Hematopoietic multipotent progenitor cell treated with erythropoietin and hydrocortisone succinate and interleukin-3 and kit ligand, for 17 days (in vitro differentiated cells): ENCODE measurements at places on chromosomes 2 and 18.

DNA sequence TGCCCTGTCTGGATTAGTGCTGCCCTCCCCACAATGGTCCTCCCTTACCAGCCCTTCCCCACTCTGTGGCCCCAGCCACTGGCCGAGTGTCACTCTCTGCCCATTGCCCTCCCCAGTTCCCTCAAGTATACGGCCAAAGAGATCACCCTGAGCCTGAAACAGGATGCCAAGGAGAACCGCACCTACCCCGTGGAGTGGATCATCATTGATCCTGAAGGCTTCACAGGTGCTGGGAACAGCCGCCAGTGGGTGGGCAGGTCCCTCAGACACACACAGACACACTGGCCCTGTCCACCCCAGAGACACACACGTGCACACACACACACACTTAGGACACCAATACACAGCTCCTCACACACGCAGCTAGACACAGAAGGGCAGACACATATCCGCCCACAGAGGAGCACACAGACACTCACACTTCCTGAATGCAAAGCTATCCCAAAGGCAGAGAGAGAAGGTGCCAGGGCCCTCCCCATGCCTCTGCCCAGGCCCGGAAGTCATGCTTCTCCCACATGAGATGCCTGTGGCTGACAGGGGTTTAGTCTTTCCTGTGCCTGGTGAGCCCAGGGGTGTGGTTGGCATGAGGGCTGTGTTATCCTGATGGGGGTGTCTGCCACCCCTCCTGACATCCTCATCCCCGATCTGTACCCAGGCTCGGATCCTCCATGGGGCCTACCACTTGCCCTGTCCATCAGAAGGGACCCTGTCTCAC is 2.9 kb downstream of the CHRND start:
- DNase-seq = no peak

DNA sequence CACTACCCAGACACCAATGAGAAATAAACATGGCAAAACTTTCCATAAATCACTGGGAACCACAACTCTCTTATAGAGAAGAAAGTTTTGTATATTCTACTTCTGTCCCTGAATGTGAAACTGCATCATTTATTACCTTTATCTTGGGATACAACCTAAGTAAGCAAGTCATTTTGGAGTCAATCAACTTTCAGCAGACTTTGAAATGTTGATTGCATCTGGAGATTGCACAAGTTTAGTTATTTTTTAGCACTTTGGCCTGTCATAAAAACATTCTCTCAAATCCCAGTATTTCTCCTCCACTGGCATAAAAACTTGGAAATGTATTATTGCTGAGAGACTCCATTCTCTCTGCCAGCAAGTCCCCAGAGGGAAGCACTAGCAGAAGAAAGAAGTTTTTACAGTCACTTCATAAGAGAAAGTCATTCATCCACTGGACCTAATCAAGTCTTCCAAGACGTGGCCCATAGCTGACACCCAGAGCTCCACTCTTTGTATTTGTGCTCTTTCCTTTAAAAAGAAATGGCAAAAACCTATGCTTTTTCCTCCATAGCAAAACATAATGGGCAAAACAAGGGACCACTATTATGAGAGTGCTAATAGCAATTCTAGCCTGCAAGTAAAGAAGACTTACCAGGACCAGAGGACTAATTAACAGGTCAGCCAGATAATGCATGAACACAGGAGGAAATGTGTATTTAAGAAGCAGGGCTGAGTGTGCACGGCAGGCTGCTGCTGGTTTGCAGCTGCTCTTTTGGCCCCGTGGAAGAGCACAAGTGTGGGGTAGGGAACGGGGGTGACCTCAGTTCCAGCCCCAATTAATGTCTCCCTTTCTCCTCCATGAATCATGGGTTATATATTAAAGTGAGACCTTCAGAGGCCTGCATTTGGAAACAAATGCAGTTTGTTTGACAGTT is 171.5 kb downstream of the INO80D start:
- no peak for DNase-seq

GRCh38 chr2:185700883-185701282 is 37.7 kb upstream of the FSIP2 start:
- no peak for DNase-seq

GRCh38 chr2:242032780-242033656 is 163.5 kb downstream of the RTP5 start:
- DNase-seq = no peak

GRCh38 chr18:10297086-10297485 is 157.3 kb upstream of the APCDD1 start:
- no peak for DNase-seq

DNA sequence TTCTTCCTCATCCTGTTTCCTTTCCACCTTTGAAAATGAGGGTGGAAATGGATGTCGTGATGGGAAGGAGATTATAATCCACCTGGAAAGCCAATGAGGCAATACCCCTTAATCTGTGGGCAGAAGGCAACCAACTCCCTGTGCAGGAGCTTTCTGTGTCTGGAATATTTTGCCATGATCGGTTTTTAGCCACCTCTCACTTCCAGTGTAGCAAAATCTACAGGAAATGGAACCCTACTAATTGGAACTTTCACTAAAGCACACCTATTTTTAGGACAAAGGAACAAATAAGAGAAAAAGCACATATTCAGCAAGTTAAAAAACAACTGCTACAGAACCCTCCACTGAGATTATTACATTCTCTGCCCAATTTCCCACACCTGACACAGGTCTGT is 112.1 kb upstream of the SMAD7 start:
- no peak for DNase-seq

GRCh38 chr2:64277101-64277849 is 133.1 kb upstream of the PELI1 start:
- DNase-seq = no peak

DNA sequence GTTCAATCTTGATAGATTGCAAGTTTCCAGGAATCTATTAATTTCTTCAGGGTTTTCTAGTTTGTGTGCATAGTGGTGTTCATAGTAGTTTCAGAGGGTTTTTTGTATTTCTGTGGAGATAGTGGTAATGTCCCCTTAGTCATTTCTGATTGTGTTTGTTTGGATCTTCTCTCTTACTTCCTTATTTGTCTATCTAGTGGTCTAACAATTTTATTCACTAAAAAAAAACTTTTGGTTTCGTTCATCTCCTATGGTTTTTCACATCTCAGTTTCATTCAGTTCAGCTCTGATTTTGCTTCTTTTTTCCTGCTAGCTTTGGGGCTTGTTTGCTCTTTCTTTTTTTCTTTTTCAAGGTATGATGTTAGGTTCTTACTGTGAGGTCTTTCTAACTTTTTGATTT is 94.5 kb downstream of the SNTG2 start:
- no peak for DNase-seq
